Bronchial smooth muscle cell (primary cell): ENCODE measurements at places on chromosomes 5 and 9. TPM values are rescaled to one million over a fixed set of nuclear protein-coding genes. Genes with fewer than 3 reads are reported as not detected.

DRD1 gene
- under 0.01 TPM in 1 of 2 replicates, not detected in the other for total RNA-seq

ADRA1B gene
- total RNA-seq = not detected in 2 replicates

MSMP gene
- total RNA-seq = not detected in 2 replicates

FBXL7 gene
- 3.3 and 3.4 TPM in 2 replicates for total RNA-seq

DDX41 gene
- 99.5 and 158 TPM in 2 replicates for total RNA-seq

SPATA6L gene
- total RNA-seq = 0.26 and 0.63 TPM in 2 replicates

SMIM32 gene
- total RNA-seq = not detected in 2 replicates

AK8 gene
- 0.26 and 0.47 TPM in 2 replicates for total RNA-seq

PCDHB16 gene
- total RNA-seq = 0.16 and 2.1 TPM in 2 replicates

OR1Q1 gene
- total RNA-seq = not detected in 2 replicates

KIF4B gene
- under 0.01 and 0.09 TPM in 2 replicates for total RNA-seq

GARIN3 gene
- not detected in 2 replicates for total RNA-seq

CSF1R gene
- total RNA-seq = under 0.01 TPM in 1 of 2 replicates, not detected in the other

TAF11L3 gene
- total RNA-seq = not detected in 2 replicates

ORM2 gene
- not detected in 2 replicates for total RNA-seq

ANKRD20A1 gene
- total RNA-seq = 0.16 and 0.34 TPM in 2 replicates

SSNA1 gene
- 58.4 and 64.2 TPM in 2 replicates for total RNA-seq

LCN9 gene
- total RNA-seq = not detected in 2 replicates

ARHGEF37 gene
- 1.3 and 1.8 TPM in 2 replicates for total RNA-seq

C9 gene
- total RNA-seq = 0.16 and 0.17 TPM in 2 replicates

ACSL6 gene
- under 0.01 and 0.17 TPM in 2 replicates for total RNA-seq

PCDHB13 gene
- 0.32 and 0.94 TPM in 2 replicates for total RNA-seq

PGM5 gene
- 49.6 and 121 TPM in 2 replicates for total RNA-seq

WDR36 gene
- total RNA-seq = 43.5 and 87.4 TPM in 2 replicates

MARCHF3 gene
- total RNA-seq = 5.0 and 6.4 TPM in 2 replicates

PSAT1 gene
- total RNA-seq = 9.0 and 32.4 TPM in 2 replicates

TAF9 gene
- total RNA-seq = 54.8 and 75.8 TPM in 2 replicates

SV2C gene
- total RNA-seq = not detected in 2 replicates

CD74 gene
- total RNA-seq = 0.94 and 2.2 TPM in 2 replicates
